ENCODE measurements at places on chromosomes 3 and 15.
A peak's percentile ranks its signal among the peaks of the same experiment; 100 is the strongest.

- DNase-seq: no peak
Measured at GRCh38 chr3:47296562-47297302, 14.0 kb downstream of the KLHL18 start.

GRCh38 chr3:62039586-62039985 is 333.8 kb downstream of the FEZF2 start:
- no peak for DNase-seq

- no peak for DNase-seq
Measured at GRCh38 chr15:25362545-25362944, 76.3 kb downstream of the UBE3A start.

- DNase-seq: no peak
Measured at GRCh38 chr15:66734961-66735908, 33.2 kb downstream of the SMAD6 start.

- DNase-seq: no peak
Measured at GRCh38 chr3:178129109-178129508, 407.1 kb upstream of the KCNMB2 start.

- DNase-seq: no peak
Measured at GRCh38 chr3:173983343-173983742, 585.8 kb downstream of the NLGN1 start.

- no peak for DNase-seq
Measured at GRCh38 chr3:78830470-78830869, 937.3 kb downstream of the ROBO1 start.

- no peak for DNase-seq
Measured at GRCh38 chr3:17632401-17633100, 109.9 kb downstream of the TBC1D5 start.

DNA sequence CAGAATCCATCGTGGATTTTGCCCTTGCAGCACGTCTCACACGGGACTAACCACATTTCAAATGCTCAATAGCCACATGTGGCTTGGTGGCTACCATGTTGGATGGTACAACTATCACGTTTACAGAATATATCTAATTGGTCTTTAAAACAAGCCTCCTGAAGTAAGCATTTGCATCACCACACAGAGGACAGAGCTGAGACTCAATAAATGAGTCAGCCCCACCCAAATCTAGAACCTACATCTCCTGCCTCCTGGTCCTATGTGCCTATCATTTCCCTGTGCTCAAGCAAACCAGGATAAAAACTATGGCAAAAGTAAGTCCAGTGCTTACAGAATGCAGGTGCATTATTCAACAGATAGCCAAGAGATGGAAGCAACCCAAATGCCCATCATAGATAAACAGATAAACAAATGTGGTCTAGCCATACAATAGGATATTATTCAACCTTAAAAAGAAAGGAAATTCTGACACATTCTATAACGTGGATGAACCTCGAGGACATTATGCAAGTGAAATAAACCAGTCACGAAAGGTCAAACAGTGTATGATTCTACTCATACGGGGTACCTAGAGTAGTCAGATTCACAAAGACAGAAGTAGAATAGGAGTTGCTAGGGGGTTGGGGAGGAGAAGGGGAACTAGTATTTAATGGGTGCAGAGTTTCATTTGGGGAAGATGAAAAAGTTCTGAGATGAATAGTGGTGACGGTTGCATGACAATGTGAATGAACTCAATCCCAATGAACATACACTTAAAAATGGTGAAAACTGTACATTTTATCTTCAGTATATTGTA is 43.9 kb downstream of the SRGAP3 start:
- no peak for DNase-seq

DNA sequence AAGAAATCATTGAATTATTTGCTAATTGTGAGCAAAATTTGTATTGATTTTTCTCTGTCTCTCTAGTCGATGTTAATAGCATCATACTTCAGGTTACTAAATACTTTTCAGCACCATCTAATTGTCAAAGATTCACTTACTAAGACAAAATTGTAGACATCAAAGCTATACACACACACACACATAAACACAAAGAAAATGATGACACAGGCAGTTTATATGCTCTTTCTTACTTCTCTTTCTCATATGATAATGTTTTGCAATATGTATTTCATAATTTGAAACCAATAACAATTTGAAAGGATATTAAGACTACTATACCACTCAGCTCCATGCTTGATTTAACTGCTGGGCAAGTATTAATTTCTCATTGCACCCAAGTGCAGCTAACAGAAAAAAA is 406.2 kb downstream of the ROBO2 start:
- no peak for DNase-seq

DNA sequence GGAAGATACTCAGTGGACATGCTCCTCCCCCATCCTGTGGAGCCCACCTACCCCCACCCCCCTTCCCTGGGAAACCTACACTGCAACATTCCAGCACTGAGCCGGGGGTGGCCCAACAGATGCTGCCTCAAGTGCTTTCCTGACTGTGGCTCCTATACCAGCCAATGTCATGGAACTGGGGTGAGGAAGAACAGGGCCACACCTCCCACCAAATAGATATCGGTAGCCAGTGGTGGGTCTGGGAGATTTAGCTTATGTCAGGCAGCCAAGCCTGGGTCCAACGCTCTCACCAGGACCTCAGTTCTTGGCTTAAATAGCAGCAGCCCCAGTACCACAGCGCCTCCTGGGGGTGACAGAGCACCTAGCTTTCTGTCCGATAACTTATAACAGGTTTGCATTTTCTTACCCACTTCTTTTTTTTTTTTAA is 30.3 kb downstream of the CDC25A start:
- DNase-seq: peak; percentile 46

DNA sequence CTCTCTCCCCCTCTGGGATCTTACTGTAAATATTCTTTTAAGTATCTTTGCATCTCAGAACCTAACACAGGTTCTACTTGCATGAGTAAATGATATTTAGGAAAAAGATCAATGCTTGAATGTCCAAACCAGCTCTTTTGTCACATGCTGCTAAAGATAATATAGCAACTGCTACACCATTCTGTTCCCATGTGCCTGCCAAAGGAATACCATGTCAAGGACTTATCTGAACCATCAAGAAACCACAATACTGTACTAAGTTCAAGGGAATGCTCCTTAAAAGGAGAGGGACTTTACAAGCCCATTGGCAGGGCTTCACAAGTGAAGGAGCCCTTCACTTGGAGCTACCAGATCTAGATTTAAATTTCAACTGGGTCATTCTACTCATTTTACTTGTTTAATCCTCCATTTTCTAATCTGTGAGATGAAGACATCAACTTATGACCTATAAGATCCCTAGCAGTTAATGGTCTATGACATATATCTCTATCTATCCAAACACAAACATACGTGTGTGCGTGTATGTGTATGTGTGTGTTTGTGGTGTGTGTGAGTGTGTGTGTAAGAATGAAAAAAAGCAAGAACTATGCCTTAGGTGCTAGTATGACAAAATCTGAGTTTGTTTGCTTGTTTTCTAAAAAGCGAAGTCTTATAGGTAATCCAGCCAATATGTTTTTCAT is 13.0 kb upstream of the SEC62 start:
- DNase-seq: no peak

- DNase-seq: no peak
Measured at GRCh38 chr3:24678021-24678420, 183.4 kb upstream of the THRB start.

DNA sequence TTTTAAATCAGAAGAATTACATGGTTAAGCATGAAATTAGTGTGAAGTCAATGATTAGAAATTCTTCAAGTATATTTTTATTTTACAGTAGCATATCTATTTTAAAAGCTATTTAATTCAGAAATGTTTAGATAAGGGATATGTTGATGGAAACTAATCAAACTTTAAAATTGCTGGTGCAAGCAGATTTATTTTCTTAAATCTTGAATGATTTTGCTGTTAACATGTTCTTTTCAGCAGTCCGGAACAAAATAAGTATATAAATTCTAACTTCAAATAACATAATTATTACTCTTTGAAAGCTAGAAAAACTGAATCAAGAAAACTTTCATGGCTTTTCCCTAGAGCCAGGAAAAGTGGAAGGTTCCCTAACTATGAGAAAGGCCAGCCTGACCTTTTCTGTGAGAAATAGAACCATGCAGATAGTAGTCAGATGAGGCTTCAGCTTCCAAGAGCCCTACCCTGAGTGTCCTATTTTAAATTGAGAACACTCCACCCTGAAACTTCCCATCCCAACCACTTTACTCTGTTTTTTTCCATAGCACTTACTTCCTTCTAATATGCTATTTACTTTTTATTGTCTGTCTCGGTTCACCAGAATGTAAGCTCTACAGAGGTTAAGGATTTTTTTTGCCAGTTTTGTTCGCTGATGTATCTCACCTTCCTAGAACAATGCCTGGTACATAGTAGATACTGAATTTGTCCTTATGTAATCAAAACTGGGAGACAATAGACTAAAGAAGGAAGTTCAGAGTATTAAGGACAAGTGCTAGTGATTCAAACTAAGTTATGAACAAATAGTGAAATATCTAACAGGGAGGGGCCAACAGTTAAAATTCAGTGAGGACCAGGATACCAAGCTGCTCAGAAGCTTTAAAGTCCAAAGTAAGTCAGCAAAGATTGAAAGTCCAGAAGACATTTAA is 66.8 kb downstream of the CD200R1L start:
- DNase-seq: no peak

Measured in NAMALWA (cell line).